ENCODE measurements at places on chromosomes 16 and 17.

DNA sequence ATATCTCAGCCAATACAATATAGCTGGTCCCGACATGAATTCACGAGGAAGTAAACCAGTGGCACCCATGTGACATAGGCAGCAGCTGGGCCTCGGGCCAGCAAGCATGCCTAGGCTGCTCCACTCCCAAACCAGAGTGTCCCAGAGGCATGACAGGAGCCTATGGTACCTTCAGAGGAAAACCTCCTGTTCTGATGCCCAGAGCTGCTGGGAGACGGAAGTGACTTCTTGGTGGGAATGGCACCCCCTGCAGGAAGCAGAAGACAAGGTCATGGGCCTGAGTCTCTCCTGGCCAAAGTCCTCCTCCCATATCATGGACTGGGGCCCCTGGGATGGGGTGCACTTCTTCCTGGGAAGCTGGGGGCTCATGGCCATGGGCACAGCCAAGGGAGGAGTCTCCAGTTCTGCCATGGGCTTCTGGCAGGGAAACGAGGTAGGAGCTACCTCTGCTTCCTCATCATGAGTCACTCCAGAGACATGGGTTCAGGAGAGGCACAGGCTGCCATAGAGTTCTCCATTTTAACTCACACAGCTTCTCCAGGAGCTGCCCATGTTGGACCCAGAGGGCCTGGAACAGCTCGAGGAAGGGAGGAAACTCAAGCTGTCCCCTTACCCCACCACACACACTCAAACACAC is 13.4 kb downstream of the FBF1 start:
- DNase-seq, result no peak

GRCh38 chr17:48554412-48555257 is 9.7 kb upstream of the HOXB2 start:
- DNase-seq, result no peak

- no peak for DNase-seq
Observed at GRCh38 chr17:9052921-9053320, 31.6 kb downstream of the NTN1 start.

GRCh38 chr16:49837688-49838410 is 18.1 kb downstream of the ZNF423 start:
- no peak for DNase-seq

DNA sequence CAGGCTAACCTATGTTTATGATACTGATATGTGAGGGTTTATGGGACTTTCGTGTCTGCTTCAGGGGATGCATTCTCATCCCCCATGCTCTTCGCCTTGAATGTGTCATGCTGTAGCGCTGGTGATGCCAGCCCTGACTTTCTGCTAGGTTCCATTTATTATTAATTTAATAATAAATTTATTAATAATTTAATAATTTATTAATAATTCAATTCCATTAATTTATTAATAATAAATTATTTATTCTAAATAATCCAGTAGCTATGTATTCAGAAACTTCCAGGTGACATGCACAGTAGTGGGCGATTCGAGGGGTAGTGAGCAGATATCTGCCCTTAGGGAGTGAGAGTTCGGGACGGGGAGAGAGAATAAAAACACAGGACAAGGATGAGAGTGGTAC is 49.8 kb downstream of the SHISA6 start:
- no peak for DNase-seq

GRCh38 chr17:27849474-27850185 is 43.5 kb downstream of the LYRM9 start:
- no peak for DNase-seq

DNA sequence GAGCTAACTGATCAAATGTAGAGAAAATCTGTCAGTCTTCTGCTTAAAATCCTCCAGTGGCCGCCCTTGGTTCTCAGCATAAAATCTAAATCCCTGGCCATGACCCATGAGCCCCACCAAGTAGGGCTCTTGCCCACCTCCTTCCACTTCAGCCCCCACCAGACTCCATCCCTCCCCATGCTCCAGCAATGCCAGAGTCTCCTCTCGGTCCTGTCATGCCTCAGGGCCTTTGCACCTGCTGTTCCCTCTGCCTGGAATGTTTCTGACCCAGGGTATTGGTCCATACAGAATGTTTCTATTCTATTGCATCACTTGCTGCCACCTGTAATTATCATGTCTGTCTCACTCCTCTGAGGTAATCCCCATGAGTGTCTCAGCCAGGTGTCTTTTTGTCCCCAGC is 22.4 kb downstream of the FA2H start:
- DNase-seq, result no peak
